ENCODE measurements at places on chromosomes 6 and 20.

GRCh38 chr6:106743612-106744011 lies 114.2 kb downstream of the QRSL1 start:
- no peak for DNase-seq

GRCh38 chr20:62321975-62322374 lies 19.2 kb downstream of the ADRM1 start:
- DNase-seq: no peak

DNA sequence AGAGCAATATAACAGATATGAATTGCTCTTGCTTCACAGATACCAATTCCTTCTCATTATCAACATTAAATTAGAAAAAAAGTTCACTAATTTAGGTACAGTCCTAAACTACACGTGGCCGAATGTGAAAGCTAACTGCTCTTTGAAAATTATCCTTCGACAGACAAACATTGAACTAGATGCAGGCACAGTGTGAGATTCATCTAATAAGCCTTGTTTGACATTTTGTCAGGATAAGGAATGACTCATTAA lies 1.1 kb downstream of the FAM184A start:
- no peak for DNase-seq

GRCh38 chr6:90175627-90176538 lies 120.8 kb downstream of the BACH2 start:
- peak; percentile 58 for DNase-seq

- no peak for DNase-seq
Observed at GRCh38 chr6:146574211-146574610, 24.6 kb upstream of the ADGB start.

GRCh38 chr20:50625986-50626677 lies 65.2 kb downstream of the RIPOR3 start:
- DNase-seq: peak; percentile 64

- no peak for DNase-seq
Observed at GRCh38 chr6:25025919-25026301, 90.2 kb upstream of the RIPOR2 start.

Measured in NAMALWA (cell line).